Mesendoderm (in vitro differentiated cells): ENCODE measurements at places on chromosomes 16 and 17.

- no peak for DNase-seq
Measured at GRCh38 chr16:86854058-86854621, 275.8 kb downstream of the FOXL1 start.

DNA sequence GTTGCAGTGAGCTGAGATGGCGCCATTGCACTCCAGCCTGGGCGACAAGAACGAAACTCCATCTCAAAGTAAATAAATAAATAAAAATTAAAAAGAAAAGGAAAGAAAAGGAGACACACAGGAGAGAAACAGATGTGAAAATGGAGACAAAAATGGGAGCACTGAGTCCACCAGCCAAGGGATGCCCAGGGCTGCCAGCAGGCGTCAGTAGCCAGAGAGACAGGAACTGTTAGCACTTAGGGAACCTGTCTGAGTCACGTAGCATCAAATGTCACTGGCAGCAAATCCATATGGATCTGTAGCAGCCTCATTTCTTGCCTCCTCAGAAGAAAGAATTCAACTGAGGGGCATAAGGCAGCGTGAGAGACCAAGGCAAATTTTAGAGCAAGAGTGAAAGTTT lies 79.7 kb downstream of the CYLD start:
- DNase-seq = peak; percentile 36

- DNase-seq = peak; percentile 3
Measured at GRCh38 chr16:20020083-20020482, 53.6 kb downstream of the GPR139 start.

DNA sequence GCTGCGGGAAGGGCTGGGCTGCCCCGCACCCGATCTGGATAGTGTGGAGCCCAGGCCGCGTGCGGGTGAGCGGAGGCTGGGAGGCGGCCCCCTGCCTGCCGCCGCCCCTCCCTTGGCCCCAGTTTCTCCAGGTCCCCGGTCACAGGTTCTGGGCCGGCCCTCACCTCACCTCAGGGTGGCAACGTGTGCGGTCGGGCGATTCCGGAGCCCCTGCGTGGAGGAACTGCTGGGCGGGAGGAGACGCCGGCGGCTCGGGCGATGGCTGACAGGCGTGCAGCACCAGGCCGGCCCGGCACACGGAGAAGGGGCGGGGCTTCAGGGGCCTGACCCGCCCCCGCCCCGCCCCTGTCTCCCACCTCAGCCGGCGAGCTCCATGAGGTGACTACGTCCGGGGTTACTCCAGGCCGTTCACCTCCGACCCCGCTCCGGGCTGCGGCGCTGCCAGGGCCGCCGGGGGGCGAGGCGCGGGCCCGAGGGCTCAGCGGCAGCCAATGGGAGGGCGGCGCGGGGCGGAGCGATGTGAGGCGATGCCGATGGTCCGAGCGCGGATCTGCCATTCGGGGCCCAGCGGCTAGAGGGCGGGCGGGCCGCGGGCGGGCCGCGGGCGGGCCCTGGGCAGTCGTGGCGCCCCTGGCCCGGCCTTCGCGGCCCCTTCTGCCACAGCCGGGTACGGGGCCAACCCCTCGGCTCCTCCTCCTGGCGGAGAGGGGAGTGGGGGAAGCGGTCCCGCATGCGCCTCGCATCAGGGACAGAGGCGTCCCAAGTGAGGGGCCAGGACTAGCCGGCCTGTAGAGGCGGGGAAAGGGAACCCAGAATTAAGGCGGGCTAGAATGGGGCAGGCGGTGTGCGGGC lies 16.7 kb upstream of the C17orf78 start:
- peak; percentile 99 for DNase-seq

GRCh38 chr16:65961476-65962143 lies 404.9 kb upstream of the CDH5 start:
- no peak for DNase-seq

- peak; percentile 47 for DNase-seq
Measured at GRCh38 chr16:72195609-72196008, 23.7 kb upstream of the PMFBP1 start.

DNA sequence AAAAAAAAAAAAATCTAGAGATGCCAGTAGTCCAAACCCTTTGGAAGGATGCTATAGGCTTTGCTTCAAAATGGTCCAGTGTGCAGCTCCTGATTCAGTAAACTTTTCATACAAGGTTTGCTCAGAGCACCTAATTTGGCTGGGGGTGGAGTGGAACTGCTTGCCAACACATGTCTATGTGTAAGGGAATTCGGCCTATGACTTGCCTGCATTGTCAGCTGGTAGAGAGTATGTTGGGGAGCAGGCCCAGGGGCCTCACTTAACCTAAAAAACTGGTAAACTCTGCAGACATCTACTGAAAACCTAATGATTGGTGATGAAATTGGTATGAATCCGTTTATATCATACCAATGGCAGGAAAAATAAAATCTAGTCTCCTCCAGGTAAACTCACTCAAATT lies 1.5 kb upstream of the MFSD6L start:
- DNase-seq = no peak

DNA sequence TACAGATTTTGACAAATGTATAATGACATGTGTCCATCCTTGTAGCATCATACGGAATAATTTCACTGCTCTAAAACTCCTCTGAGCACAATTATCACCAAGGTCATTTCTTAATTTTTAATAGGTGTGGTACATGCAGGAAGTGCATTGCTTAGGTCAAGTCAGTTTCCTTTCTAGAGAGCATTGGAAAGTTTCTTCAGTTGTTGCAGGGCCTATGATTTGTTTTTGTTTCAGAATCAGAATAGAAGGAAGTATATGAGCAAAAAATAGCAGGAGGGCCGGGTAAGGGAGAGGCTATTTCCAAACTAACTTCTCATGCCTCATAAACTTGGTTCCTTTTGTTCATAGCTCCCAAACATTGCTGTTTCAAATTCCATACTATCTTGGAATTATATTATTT lies 24.0 kb upstream of the SLFN5 start:
- DNase-seq = no peak

DNA sequence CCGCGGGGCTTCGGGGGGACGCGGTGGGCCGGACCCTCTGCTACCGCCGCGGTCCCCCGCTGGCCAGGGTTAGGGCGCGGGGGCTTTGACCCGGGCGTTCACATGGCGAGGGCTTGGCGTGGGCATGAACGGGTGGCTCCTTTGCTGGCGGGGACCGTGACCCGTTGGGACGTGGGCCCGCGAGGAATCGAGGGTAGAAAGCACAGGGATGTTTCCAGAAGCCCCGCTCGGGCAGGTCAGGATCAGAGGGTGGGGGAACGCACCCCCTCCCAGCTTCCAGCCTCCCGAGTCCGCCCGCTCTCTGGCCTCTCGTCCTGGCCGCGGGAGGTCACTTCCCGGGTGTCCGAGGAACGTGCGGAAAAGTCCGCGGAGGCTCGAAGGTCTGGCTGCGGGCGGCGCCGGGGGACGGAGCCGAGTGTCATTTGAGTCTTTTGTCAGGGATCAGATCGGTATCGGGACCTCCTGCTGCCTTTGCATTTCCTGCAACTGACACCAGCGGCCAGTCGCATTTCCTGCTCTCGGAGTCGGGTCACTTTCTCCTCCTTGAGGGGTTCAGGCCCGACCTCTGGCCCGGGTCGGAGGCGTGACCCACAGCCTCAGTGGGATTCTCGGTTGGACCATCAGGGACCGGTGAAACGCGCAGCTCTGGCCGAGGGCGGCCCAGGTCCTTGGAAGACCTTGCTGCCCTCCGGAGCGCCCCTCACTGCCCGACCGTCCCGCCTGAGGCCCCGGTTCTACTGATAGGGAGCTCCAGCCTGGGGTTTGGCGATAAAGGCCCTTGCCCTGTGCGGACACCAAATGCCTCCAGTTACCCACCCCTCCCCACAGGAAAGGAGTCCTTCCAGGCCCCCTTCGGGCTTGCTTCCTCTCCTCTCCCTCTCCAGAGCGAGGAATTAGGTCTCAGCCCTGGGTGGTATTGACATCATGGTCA lies 702 bp upstream of the WNT3 start:
- DNase-seq = peak; percentile 98

GRCh38 chr17:73820686-73821448 lies 176.6 kb upstream of the SDK2 start:
- peak; percentile 89 for DNase-seq

DNA sequence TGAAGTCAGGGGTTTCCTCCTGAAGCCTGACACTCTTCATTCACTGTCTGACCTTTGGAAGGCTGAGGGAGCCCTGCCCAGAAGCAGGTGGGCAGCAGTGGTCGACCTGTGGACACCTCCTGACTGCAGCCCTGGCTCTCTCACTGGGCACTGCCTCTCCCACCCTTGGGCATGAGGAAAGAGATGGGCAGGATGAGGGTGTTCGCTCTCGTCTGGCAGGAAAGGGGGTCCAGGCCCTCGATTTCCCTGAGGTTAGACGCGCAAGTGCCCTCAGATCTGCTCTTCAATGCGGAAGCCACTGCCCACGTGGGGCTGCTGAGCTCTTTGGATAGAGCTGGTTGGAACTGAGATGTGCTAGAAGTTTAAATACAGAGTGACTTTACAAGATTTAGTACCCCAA lies 171.9 kb downstream of the AHSP start:
- no peak for DNase-seq

DNA sequence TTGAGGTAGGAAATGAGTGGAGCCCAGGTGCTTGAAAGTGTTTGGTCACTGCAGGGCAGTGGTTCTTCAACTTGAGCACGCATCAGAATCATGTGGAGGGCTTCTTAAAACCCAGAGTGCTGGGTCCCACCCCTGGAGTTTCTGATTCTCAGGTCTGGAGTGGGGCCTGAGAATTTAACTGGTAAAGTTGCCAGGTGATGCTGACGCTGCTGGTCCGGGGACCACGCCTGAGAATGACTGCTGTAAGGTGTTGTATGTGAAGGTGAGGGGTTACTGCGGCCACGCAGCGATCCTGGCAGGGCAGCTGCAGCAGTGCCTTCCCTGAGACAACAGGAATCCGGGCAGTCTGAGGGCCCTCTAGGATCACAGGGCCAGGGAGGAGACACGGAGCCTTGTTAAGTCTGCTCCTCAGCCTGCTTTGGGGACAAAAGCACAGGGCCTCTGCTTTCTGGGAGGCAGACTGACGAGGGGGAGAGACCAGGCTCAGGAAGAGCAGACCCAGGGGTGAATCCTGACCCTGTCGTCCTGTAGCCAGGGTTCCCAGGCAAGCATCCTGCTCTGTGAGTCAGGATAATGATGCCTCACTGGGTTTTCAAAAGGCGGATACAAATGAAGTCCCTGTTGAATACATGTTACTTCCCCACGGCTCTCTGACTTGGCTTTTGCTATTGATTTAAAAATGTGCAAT lies 16.2 kb downstream of the CCDC42 start:
- no peak for DNase-seq
